ENCODE measurements at places on chromosomes 6 and 20.

DNA sequence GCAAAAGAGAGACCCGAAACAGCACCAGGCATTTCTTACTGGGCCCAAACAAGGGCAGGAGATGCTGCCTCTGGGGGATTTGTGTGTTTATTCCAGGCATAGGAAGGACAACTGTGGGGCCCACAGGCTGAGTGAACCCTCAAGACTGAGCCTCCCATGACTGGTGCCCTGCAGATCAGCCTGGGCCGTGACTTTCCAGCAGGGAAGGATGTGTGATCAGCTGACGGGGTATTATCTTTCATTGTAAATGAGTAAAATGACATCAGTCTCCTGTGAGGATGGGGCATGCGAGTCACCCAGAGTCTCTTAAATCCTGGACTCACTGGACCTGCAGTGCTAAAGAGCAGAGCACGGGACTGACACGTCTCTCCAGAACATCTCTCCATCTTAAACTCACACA, 3.9 kb upstream of the TEAD3 start:
- peak; percentile 30 for DNase-seq

DNA sequence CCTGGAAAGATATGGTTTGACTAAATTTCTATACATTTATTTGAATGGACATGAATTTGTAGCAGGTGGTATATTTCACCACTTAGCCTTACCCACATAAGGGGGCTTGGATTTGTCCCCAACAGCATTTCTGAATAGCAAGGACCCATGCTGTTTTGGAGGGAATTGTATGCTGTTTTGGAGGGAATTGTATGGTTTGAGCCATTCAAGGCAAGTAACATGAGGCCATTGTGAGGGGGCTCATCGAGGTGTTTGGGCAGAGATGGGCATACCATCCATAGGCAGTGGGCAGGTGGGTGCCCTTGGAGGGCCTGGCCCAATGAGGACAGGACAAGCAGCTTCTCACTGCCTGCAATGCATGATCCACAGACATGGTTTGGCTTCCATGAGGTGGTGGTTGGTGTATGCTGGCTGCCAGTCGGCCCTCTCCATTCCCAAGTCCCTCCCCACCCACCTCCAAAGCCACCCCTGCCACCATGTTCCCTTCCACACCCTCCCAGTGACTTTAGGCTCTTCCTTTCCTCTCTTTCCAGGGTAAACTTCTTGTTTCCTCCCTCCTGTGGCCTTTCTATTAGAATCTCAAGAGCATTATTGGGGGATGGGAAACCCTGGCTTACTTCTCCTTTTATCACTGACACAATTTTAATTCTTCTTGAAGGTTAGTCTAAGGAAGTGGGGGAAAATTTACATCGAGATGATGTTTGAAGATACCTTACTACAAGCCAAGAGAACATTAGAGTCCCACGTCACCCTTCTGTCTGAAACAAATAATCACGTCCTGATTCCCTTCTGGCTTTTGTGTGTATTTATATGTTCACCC, 13.2 kb upstream of the PXDC1 start:
- DNase-seq = no peak

- peak; percentile 2 for DNase-seq
Measured at GRCh38 chr6:123655521-123656306, 19.0 kb upstream of the TRDN start.

DNA sequence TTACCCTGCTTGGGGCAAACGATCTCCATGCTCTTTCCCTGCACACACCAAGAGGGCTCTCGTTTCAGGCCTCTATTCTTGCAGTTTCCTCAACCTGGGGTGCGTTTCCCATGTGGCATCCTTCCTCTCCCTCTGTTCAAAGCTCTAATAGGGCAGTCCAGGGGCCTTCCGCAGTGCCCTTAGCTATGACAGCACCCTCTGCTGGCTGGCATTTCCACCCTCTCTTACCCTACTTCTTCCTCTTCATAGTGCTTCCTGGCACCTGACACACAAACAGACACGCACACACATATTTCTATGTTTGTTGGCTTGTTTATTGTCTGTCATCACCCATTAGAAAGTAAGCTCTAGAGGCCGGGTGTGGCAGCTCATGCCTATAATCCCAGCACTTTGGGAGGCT, 294.0 kb downstream of the CLIC5 start:
- no peak for DNase-seq

DNA sequence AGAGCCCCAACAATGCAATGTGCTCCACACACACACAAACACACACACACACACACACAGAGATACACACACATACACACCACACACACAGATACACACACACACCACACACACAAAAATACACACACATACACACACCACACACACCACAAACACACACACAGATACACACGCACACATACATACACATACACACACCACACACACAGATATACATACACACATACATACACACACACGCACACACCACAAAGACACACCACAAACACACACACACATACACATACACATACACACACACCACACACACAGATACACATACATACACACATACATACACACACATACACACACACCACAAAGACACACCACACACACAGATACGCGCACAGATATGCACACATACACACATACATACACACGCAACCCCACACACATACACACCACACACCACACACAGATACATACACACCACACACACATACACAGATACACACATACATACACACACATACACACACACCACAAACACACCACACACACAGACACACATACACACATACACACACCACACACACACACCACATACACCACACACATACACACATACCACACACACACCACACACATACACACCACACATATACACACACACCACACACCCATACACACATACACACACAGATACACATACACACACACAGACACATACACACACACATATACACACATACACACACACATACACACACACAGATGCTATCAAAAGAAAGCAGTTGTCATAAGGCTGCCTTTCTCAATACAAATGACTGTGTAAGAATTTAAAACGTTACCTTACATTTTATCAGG, 128.0 kb downstream of the FOXC1 start:
- no peak for DNase-seq

DNA sequence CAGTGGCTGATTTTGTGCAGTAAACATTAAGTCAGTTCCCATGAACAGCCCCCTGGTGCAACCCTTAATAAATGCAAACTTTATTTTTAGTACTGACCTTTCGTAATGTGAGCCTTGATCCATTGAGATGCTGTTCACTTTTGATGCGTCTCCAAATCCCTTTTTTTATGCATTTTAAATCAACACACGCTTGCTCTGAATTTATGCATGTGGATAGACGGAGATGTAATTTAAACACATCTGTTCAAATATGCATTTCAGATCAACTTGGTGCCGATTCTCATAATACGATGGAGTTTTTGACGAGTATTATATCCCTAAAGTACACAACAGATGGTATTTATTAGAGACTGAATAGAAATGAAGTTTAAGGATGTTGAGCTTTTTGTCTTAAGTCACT, 505.7 kb downstream of the CDKAL1 start:
- no peak for DNase-seq

GRCh38 chr20:49646528-49646927, 67.2 kb downstream of the B4GALT5 start:
- DNase-seq = no peak

DNA sequence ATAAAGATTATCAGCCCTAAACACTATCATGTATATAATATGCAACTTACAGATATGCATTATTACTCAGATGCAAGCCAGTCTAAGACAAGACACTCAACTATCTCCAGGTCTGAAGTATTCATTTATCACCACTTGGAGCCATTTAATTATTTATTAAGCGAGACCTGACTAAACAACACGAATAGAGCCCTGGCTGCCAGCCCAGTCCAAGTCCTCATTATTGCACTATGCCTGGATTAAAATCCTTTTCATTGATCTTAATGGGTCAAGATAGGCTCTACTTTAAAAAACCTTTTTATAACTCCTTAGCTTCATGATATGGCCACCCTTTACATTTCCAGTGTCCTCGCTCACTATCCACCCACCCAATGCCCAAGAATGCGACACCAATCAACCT, 183.1 kb upstream of the MARCKS start:
- no peak for DNase-seq

GRCh38 chr20:48215536-48215935, 430.3 kb upstream of the SULF2 start:
- DNase-seq = no peak

DNA sequence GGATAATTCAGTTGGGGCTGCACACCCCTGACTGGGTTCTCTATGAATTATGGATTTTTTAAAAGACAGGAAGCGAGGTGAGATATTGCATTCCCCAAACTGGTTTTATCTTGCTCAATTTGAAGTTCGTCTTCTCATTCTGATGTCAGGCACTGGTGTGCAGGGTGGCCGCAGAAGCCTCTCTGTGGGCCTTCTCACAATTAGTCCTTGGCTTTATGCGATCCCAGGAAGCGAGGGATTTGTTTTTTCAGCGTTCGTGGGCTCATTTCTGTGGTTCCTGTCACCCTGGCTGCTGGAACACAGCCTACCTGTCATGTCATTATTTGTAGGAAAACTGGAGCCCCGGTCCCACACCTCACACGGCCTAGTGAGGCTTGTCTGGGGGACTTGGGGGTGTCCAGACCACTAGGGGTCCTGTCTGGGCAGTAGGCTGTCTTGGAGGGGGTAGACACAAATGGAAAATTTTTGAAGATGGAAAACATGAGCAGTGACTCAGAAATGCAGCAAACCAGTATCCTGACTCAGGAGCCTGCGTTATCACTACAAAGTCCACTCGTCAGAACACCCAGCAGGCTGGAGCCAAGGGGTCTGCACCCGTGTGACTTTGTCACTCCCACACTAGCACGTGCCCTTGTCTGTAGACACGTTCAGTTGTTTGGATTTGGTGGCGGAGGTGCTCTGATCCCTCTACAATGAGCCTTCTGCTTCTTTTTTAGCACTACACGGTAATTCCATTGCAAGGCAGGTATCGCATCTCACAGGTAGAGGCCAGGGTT, 42.2 kb downstream of the GNAS-AS1 start:
- no peak for DNase-seq

Measured in GM04504 (cell line).